Stimulated activated naive CD8-positive, alpha-beta T cell treated with anti-CD3 and anti-CD28 coated beads, Interleukin-15, amount 100 ng/mL, for 72 hours (primary cell): ENCODE measurements at places on chromosomes 7 and 10.

- DNase-seq = no peak
These were observed 45.2 kb upstream of the NXPH1 start for GRCh38 chr7:8388257-8388625.

DNA sequence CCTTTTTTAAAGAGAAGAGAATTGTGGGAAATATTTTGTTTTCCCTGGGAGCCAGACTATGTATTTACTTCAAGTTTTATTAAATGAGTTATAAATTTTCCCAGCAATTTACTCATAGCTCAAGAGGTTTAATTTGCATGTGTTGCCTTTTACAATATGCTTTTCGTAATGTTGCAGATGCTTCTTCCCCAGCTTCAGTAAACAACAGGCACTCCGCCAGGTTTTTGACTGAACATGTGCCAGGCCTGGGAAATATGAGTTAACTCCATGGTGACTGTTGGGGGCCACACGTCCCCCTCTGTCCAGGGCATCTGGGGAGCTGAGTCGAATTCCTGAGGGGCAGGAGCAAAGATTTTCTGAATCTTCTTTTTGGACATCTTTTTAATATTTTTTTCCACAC is 545.7 kb downstream of the LRMDA start:
- no peak for DNase-seq

DNA sequence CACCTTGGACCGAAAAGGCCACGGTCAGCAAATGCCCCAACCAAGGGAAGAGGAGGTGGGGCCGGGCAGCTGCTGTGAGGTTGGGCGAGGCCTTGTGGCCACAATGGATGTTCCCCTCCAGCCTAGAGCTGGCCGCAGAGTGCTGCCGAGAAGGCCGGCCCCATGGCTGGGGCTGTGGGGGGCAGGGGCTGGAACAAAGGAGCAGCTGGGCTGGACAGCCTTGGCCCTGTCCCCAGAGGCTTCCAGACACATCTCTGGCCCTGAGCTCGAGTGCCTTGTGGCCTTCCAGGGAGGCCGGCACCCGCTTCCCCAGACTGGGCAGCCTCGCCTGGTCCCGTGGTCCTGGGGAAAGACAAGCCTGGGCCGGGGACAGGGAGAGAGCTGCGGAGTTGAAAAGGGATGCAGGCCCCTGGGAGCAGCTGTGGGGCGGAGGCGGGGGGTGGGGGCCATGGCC is 88.0 kb downstream of the PDGFA start:
- no peak for DNase-seq

- DNase-seq = peak; percentile 43
These were observed 528 bp upstream of the TNRC18 start for GRCh38 chr7:5423976-5424748.
